SJCRH30 (cell line): ENCODE measurements at places on chromosomes 4 and X.

GRCh38 chr4:42119886-42120285 is 32.6 kb downstream of the BEND4 start:
- no peak for DNase-seq

- no peak for DNase-seq
These were observed 63.8 kb downstream of the DLG3 start for GRCh38 chrX:70508296-70508911.

GRCh38 chr4:32890398-32890797 is 2170.2 kb downstream of the PCDH7 start:
- DNase-seq: no peak

GRCh38 chr4:15676899-15677298 is 4.7 kb upstream of the FAM200B start:
- no peak for DNase-seq

DNA sequence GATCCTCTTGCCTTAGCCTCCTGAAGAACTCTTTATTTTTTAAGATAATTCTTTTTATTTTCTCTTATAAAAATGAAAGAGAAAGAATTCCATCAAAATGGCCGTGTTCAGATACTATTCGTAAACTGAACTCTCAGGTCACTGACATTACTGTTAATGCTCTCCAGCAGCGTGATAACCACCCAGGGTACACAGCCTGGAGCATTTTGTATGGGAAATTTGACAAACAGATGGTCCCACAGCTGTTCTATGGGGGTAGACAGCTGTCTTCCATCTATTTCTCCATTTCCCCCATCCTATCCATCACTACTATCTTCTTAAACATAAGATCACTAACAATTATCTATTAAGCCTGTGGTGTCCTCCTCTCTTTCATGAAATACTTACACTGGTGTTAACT is 47.8 kb downstream of the SYNPO2 start:
- DNase-seq: peak; percentile 85

GRCh38 chr4:39732728-39733127 is 34.8 kb downstream of the UBE2K start:
- peak; percentile 67 for DNase-seq

DNA sequence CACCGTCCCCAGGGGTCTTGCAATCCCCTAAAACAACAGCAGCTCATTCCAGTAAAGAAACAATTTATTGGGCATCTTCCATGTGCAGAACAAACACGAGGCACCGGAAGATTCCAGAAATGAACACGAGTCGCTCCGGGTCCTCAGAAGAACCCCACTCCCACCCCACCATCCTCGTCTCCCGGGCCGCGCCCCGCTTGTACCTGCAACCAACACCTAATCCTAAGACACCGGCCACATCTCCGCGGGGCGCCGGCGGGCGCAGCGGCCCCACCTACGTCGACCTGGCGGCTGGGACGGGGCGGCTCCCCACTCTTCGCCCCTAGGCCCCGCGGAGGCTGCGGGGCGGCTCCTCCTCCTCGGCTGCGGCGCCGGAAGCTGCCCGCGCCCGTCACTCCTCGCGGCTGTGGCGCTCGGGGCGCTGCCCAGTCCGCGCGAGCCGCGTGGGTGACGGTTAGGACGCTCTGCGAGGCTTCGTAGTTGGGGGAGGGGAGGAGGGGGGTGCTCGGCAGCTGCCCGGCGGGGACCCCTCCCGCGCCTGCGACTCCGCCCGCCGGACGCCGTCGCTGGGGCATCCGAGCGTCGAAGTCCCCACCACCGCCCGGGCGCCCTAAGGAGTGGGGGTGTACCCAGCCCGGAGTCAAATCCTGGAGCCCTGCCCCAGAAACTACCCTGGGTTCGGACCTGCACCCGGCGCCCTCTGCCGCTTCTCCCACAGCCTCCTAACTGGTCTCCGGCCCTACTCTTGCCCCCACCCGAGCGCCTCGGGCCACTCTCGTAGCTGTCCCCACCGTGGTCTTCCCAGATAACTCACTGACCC is at the start of gene CCDC158:
Gene CCDC158 (minus strand): TSS at position 380 of the 820 bp plus-strand sequence. CDS start 17,934 bp downstream, outside the sequence.
- DNase-seq: no peak

DNA sequence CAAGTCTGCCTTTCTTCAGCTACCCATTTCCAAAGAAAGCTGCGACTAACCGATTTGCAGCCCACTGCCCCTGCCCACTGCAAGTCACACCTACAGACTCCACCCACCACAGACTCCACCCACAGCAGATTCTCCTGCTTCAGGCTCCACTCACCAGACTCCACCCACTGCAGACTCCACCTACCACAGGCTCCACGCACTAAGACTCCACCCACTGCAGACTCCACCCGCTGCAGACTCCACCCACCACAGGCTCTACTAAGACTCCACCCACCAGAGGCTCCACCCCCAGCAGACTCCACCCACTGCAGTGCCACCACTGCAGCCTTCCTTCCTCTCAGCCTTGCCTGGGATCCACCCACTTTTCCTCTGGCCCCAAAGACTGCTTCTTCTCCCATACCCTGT is 41.3 kb downstream of the ABLIM2 start:
- peak; percentile 59 for DNase-seq

GRCh38 chr4:153489856-153490558 is 23.8 kb downstream of the TMEM131L start:
- DNase-seq: no peak

DNA sequence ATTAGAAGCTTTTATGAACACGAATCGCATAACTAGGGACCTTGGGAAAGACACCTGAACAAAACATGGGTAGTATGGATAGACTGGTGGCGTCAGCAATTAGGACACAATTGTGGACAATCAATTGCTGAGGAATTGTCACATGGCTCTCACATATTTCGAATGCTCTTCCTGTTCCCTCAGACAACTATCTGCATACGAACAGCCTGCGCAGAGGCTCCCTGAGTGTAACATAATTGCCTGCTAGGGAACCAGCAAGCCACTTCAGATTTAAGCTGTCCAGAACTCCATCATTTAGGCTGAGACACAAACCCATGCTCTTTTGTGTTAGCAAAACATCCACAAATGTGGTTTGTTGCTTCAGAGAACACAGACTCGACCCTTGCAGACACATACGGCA is 160.8 kb downstream of the MGST2 start:
- DNase-seq: no peak

- DNase-seq: no peak
These were observed 24.2 kb upstream of the HOPX start for GRCh38 chr4:56705334-56705733.

DNA sequence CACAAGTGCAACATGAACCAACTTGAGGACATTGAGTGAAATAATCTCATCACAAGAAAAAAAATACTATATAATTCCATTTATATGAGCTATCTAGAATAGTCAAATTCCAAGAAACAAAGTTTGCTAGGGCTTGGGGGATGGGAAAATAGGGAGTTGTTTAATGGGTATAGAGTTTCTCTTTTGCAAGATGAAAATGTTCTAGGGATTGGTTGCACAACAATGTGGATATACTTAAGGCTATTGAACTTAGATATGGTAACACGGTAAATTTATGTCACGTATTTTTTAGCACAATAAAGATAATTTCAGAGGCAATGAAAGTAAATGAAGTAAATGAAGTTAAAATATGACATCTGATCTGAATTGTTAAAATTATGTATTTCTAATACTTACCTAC is 7.9 kb downstream of the MFSD8 start:
- no peak for DNase-seq

- DNase-seq: no peak
These were observed 2.7 kb downstream of the SHROOM2 start for GRCh38 chrX:9788911-9789310.

DNA sequence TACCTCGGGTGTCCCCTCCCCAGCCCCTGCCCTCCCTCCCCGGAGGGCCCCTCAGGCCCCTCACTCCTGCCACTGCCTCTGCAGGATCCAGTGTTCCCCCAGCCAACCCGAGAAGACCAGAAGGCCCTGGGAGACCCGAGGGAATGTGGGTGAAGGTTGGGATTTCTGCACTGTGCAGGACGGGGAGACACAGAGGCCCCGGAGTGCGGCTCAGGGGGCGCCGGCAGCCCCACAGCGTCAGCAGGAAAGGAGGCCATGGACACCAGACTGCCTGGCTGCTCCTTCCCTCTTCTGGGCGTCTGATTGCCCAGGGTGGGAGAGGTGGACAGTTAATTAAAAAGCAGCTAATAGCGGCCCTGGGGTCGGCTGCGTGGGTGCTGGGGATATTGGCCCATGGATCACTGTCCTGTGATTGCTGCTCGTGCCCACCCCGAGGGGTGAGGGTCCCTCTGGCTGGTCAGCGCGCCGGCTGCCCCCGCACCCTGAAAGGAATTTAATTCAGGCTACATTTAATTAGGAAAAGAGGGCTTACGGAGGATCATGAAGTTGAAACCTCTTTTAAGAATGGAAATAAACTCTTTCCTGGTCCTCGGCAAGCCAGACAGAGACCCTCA is 57.8 kb upstream of the NKX1-1 start:
- no peak for DNase-seq

DNA sequence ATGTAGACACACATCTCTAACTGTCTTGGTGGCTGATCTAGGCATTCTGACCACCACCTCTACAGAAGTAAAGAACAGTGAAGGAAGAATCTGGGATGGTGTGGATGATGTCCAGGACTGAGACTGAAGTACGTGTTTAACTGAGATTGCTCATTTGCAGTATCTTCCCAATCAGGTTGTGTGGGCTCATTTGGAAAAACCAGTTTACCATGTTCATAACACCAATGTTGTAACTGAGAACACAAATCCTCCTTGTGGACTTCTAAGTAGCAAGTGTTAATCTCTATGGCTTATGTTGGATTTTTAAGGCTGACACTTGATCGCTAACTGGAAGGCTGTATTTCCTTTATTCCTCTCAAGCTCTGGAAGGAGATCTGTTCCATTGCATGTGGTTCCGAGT is 144.7 kb downstream of the ZNF518B start:
- DNase-seq: no peak

DNA sequence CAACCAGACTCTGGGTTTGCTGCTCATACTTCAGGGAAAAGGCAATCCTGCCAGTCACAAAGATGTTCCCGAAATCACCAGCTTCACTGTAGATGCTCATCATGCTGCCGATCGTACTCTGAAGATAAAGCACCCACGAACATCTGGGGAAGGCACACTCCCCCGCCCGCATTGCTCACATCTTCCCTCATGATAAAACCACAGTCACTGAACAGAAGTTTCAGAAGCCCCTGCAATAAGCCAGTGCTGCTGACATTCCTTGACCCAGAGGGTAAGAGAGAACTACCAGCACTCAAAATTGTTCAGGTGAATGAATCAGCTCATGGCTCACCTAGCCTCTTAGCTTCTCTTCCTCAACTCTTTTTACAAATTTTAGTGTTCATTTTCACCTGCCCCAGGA is 43.1 kb downstream of the SRPX2 start:
- DNase-seq: no peak

GRCh38 chrX:97234471-97235081 is 350.9 kb downstream of the RPA4 start:
- no peak for DNase-seq

- DNase-seq: no peak
These were observed 144.4 kb downstream of the GLUD2 start for GRCh38 chrX:121191779-121192178.

DNA sequence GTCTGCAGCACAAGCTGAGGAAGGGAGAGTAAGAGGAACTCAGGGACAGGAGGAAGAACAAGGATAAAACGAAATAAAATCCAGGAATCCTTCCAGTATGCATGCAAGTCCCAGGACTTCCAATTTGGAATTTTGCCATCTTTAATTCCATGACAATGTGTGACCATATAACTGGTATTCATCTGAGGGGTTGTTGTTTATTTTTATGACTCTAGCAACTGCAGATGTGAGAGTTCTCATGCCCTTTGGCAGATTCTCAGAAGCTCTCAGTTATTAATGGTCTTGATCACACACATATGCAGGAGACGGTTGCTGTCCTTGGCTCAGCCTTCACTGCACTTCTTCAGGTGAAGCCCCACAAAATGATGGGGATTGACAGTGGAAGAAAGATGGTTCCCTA is 148.2 kb downstream of the SMIM20 start:
- no peak for DNase-seq

- DNase-seq: no peak
These were observed 8.9 kb downstream of the ABLIM2 start for GRCh38 chr4:8149664-8150063.

DNA sequence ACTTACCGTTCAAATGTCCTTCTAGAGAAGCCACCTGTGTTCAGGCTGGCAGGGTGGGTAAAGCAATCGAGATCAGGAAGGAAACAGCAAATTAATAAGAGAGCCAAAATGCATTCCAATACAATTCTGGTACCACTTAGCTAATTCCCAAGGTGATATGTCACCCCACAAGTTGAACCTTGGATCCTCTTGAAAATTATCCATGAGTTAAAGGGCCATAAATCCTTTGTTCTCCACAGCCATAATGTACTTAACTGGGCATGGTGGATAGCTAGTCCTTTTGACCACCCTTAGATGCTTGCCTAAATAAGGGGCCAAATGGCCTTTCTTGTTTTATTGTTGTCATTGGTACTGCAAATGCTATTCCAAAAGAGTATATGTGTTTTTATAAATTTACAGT is 2.0 kb downstream of the TNMD start:
- DNase-seq: no peak

DNA sequence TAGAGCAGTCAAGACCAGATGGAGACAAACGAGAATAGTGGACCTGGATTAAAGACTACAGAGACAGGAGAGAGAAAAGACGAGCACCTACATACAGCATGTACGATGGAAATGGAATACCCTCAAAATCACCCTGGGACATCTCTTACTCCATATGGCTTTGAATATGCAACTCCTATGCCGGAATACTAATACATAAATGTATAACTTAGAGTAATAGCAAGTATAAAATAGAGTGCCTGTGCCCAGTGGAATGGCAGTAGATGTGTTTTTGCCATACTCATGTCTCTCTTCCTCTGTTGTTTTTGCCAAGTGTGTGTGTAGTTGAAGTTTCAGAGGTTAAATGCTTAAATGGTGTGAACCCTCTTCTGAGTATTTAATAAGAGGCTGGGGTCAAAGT is 39.8 kb upstream of the LIMCH1 start:
- DNase-seq: no peak

DNA sequence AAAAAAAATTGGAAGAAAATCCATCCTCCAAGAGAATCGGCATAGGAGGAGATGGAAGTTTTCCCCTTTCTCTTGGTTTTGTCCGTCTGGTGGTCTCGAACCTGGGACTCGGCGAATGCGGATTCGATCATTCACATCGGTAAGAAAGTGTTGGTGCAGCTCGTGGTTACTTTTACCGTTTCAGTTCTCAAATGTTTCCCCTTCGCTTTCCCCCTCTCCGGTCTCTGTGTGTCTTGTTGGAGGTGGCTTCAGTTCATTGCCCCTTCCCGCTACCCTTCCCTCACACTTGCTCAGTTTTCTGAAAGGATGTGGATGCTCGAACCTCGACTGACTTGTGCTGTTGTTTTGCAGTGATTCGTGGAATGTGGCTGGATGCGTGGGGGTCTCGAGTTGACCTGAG is 840 bp downstream of the GRID2 start:
- DNase-seq: no peak

- DNase-seq: no peak
These were observed 506.7 kb downstream of the BCOR start for GRCh38 chrX:39591099-39591498.
